GM23338 (cell line): ENCODE measurements at places on chromosomes 1 and 21. TPM values are rescaled to one million over a fixed set of nuclear protein-coding genes. Genes with fewer than 3 reads are reported as not detected.
A peak's percentile ranks its signal among the peaks of the same experiment; 100 is the strongest.

DNA sequence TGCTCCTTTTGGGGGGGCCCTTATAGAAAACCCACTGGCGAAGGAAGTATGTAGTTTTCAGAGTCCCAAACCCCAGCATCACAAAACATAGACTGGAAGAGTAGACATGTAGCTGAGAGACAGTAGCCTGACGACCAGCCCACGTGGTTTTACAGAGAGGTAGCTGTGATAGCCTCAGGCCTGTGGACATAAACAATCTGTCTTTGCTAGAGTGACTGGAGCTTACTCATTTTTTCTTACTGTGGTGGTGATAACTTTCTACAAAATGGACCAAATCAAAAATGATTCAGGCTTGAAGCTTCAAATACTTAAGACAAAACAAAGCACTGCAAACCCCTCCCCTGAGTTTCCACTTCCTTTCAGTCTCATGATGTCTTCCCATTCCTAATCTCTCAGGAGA, 497.0 kb downstream of the RWDD3 start:
- DNase-seq: no peak

Gene WNT4
- total RNA-seq: 0.59 TPM in 1 of 2 replicates, not detected in the other

DNA sequence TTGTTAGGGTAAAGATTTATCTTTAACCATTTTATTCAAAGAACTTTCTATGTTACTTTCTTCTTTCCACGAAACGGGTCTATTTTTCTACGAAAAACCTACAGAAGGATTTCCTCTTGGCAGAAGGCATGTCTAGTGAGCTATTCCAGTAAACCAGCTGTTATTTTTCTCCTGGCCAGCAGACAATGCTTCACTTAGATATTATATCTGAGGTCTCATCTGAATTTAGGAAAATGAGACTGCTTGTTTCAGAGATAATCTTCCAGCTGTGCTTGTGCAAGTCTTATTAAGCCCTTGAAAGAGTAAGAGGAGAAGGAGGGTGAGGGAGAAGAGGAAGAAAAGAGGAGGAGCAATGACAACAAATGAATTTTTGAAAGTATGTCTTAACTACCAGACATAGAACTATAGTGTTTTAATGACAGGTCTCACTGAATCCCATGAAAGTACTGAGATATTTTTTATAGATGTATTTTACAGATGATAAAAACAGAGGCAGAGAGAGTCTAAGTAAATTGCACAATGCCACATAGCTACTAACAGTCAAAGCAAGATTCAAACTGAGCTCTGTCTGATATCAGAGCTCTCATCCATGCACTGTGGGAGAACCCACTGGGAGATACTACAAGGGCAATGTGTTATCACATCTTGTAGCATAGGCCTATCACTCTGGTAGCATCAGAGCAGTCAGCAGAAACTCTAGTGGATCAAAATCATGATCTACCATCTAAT, 54.6 kb upstream of the SAMSN1 start:
- no peak for DNase-seq

DNA sequence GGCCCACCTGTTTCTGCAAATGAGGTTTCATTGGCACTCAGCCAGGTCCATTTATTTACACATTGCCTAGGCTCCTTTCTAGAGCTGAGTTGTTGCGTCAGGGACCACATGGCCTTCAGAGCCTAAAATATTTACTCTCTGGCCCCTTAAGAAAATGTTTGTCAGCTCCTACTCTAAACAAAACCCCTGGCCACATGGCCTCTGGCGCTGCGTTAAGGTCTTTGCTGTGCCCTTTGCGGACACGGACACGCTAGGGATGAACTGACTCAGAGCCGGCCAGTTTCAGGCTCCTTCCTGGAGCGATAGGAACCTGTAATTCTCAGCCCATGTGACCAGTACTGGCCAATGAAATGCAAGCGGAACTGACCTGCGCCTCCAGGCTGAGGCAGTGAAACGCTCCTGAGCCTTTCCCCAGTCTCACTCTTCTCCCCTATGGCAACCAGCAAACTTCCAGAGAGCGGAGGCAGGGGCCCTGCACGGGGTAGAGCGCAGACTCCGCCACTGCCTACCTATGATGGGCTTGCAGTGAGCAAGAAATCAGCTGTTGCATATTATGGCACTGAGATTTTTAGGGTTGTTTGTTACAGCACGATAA, 160.3 kb downstream of the ETS2 start:
- DNase-seq: peak; percentile 55

- DNase-seq: no peak
Measured at GRCh38 chr1:212034516-212035122, 738 bp downstream of the INTS7 start.

GRCh38 chr1:108785264-108785663, 38.8 kb downstream of the STXBP3 start:
- peak; percentile 5 for DNase-seq

Gene HSD3B1
- not detected in 2 replicates for total RNA-seq
